Bone marrow (tissue), 2 donors: ENCODE measurements at places on chromosomes 7 and 10.

DNA sequence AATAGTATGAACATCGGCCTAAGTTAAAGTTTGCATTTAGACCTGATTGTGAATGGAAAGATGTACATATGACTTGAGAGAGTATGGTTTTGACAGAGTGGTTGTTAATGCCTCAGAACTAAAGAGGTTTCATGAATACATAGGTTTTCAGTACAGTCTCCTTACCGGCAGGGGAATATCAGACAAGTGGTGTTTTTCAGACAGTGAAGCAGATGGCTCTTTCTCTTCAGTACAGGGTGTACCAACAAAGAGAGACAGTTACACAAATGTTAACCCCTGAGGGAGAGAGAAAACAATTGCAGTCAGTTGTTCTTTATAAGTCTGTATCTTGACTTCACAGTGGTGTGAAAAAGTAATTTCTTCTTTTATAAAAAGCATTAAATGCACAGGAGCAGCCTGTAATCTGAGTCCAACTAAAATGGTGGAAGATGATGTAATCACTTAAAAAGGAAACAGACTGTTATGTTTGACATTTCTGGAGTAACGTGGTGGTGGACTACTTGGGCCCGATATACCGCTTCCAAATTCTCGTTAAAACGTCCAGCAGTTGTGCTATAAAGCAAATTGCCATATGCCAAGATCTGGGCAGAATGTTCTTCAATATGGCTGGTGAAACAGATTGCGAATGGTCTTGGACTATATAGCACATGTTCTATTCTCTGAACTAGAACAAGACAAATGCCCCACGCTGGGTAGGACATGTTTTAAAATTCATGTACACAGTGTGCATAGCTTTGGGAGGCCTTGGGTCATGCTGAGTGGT, 69.2 kb downstream of the SDK1 start:
- DNase-seq: no peak

GRCh38 chr7:110534241-110534931, 556.5 kb upstream of the LRRN3 start:
- no peak for DNase-seq

DNA sequence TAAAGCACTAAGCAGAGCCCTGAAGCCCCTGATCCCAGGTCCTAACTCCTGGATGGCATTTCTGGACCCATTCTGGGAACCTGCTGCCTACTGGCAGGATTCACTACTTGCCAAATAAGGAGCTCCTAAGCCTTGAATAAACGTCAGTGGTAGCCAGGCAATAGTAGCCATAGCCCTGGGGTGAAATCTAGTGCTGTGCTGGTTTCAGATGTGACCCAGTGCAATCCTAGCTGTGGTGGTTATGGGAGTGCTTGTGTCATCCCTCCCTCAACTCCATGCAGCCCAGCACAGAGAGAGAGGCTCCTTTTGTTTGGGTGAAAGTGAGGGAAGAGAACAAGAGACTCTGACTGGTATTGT, 43.7 kb downstream of the PCLO start:
- no peak for DNase-seq

DNA sequence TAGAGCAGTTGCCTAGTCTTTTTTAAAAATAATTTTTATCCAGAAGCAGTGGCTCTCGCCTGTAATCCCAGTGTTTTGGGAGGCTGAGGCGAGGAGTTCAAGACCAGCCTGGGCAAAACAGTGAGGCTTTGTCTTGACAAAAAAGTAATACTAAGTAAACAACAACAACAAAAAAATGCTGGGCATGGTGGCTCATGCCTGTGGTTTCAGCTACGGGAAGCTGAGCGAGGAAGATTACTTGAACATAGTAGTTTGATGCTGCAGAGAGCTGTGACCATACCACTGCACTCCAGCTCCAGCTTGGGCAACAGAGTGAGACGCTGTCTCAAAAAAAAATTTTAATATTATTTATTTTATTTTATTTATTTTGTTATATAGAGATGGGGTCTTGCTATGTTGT, 31.3 kb upstream of the TPST1 start:
- DNase-seq: no peak

DNA sequence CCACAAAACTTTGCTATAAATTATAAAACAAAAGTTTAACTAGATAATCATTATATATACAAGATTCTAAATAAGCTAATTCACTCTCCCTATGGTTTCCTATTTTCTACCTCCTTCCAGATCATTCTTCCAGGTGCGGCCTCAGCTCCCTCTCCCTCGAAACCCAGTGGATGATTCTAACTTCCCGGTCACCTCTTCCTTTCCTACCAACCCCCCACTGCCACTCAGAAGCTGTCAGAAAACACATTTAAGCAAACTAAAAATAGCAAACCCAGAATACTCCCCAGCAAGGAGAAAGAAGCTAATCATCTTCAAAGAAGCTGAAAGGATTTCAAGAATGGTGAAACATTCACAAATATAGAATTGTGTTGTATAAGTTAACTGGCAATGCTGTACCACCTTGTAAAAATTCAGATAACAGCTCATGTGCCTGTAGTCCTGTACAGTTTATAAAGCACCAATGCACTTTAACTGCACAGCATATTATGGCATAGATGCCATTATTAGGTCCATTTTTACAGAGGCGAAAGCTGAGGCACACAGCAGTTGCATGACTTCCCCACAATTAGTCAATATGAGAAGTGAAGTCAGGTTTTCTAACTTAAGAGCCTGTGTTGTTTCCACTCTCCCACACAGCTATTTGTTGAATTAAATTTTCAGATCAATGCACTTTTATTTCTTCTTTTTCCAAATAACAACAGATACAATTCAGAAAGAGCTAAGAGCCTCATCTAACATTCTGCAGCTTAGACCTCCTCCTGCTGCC, 13.7 kb upstream of the DNTT start:
- no peak for DNase-seq

DNA sequence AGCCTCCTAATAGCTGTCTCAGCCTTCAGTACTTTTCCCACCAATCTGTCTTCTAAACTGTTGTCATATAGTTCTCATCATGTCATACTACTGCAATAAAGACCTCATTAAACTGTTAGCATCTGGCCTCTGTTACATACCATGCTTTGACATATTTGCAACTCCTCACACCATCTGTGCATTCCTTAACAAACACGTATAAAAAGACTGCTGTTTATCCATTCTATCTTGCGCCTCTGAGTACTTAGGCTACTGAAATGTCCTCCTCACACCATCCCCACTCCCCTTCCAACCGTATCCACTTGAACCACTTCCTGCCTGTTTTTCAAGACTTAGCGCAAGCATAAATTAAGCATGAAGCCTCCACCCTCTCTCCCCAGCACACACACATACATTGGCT, 41.6 kb downstream of the SLC16A9 start:
- no peak for DNase-seq

DNA sequence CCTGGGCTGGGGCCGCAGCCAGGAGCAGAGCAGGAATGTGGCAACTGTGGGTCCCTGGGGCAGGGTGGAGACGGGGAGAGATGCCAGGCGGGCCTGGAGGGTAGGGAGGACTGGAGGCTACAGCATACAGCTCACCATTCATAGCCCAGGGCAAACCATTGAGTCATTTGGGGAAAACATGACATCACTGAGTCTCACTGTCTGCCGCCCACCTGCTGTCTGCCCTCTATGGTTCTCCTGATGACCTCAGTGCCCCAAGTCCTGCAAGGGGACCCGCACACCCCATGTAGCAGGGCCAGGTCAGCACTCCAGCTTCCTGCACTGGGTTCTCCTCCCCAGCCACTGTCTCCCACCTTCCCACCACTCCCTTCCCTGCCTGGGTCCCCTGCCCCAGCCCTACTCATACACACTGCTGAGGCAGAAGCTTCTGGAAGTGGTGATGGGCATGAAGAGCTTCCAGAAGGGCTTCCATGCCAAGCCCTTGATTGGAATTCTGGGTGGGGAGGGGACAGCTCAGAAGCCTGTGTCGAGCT, 10.4 kb downstream of the CHST3 start:
- DNase-seq: no peak

- no peak for DNase-seq
Measured at GRCh38 chr10:5609952-5610616, 56.3 kb downstream of the ASB13 start.

- no peak for DNase-seq
Measured at GRCh38 chr7:114631249-114631822, 216.7 kb downstream of the FOXP2 start.

DNA sequence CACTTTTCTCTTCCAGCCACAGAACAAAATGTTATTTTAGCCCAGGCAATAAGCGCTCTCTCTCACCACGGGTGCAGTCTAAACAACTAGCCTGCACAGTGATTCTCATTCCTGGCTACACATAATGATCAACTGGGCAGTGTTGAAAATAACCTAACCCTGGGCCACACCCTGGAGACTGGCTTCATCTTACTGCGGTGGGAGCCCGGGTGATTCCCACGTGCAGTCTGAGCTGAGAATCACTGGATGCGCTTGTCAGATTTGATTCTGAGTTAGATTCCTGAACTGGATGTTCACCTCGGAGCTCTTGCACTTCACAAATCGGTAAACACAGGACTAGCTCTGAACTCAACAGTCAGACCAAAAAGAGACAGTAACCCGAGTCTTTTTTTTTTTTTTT, 14.9 kb downstream of the ZC3HAV1 start:
- DNase-seq: no peak

DNA sequence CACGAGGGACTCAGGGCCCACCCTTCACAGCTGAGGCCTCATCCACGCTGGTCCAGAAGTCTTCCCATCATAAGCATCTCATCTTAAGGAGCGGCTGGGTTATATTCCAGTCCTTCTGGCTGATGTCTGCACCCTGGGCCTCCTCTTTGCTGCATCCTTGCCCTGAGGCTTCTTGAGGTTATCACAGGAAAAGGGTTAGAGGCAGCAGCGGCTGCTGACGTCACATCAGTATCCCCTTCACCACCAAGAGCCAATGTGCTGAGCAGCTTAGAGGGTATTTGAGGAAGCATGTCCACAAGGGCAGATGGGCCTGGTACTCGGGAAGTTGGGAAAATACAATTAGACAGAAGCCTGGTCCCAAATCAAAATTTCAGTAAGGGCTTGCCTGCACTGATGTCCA, 125.1 kb downstream of the PLXNA4 start:
- no peak for DNase-seq

GRCh38 chr7:37290731-37291130, 157.9 kb downstream of the ELMO1 start:
- DNase-seq: no peak

GRCh38 chr7:45129181-45129800, 17.8 kb upstream of the TBRG4 start:
- no peak for DNase-seq

DNA sequence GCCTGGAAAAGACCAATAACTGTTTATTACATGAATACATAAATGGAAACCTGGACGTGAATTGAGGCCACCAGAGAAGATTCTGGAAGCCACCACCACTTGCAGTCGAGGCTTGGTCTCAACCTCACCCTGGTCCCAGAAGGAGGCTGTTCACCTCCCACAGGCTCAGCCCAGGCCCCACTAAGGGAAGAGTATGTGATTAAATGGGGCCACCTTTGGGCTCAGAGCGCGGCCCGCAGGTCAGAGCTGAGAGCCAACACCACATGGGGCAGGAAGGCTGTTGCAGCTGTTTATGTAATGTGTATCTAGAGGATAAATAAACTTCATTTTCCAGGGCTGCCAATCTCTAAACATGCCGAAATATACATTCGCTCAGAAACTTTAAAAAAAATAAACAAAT, 17.6 kb upstream of the FGFR2 start:
- no peak for DNase-seq

DNA sequence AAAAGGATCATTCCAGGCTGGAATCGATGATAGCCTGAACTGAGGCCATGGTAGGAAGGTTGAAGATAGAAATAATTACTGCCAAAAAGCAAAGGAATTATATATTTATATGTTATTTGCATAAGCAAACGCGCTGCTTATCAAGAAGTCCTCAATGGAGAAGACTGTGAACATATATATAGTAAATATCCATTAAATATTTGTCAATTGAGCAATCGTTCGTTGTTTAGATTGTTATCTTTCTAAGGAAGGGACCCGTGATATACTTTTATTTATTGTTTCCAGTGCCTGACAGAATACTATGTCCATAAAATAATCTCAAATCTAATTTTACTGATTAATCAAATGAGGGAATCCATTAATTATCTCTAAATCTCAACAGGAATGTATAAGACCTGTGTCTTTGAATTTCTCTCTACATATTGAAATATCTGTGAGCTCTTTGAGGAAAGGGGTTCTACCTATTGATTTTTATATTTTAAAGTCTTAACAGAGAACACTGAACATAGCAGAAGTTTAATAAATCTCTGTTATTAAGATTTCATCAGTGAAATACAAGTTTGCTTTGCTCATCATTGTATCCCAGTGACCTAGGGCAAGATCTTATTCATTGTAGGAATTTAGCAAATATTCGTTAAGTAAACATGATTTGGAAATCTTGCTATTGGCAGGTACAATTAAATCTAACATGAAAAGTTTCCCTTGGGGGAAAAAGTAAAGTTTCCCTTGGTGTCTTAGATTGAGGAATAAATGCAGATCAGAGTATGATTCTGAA, 12.0 kb upstream of the HERC4 start:
- DNase-seq: no peak

GRCh38 chr7:157033483-157034473, 23.3 kb upstream of the MNX1 start:
- DNase-seq: no peak
